ENCODE measurements at places on chromosomes 5 and 9. TPM values are rescaled to one million over a fixed set of nuclear protein-coding genes. Genes with fewer than 3 reads are reported as not detected.
A peak's percentile ranks its signal among the peaks of the same experiment; 100 is the strongest.

DNA sequence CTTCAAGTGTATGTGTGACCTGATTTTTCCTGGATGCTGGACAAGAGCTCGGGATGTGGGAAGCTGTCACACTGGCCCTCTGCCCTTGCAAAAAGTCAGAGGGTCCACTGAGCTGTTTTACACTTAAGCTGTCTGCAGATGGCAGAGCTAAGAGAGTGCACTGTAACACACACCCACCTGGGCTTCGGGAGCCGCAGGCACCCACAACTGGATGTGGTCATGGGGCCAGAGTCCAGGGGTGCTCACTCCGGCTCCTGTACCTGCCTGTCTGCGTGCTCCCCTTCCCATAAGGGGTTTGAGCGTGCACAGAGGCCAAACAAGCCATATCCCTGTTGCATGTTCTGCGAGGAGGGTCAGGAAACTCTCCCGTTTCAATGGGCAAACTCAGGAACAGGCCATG lies 82.5 kb downstream of the LRRC70 start:
- no peaks in the 10 kb centered on the region for H3K27me3 ChIP-seq
- no peak overlapping the region for H3K4me3 ChIP-seq
- no peak overlapping the region for H3K27ac ChIP-seq
- DNase-seq: no peak

- H3K4me3 ChIP-seq: no peak overlapping the region
- H3K4me1 ChIP-seq: no peaks in the 10 kb centered on the region
- no peaks in the 10 kb centered on the region for H3K36me3 ChIP-seq
These were observed 44.9 kb upstream of the SLC12A2 start for GRCh38 chr5:128038643-128039042.

GRCh38 chr5:119343052-119343451 lies 12.8 kb upstream of the TNFAIP8 start:
- H3K4me3 ChIP-seq: no peak overlapping the region
- peak overlapping the region; percentile 70 for H3K27ac ChIP-seq
- H3K36me3 ChIP-seq: no peaks in the 10 kb centered on the region
- peaks cover 64% of the 10 kb centered on the region for H3K4me1 ChIP-seq
- no peaks in the 10 kb centered on the region for H3K27me3 ChIP-seq
- no peak for DNase-seq

DNA sequence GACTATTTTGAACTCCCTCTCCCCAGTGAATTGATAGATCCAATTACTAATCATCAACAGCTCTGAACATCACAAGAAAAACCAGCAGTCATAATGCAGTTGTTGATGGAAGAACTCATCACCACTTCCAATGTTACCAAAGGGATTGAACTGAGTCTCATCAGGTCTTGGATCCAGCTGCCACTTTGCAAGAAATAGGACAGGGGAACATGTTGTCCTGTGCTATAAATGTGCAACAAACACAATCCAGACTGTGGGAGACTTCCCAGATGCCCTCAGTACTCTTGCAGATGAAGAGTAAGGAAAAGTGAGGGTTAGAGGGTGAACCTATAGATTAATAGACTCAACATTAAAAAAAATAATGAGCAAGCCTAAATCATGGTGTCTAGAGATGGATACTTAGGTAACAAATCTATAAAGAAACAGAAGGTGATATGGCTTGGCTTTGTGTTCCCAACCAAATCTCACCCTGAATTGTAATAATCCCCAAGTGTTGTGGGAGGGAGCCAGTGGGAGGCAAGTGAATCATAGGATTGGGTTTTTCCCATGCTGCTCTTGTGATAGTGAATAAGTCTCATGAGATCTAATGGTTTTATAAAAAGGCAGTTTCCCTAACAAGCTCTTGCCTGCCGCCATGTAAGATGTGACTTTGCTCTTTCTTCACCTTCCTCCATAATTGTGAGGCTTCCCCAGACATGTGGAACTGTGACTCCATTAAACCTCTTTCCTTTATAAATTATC lies 63.4 kb upstream of the PAPPA start:
- H3K4me1 ChIP-seq: no peaks in the 10 kb centered on the region
- H3K27ac ChIP-seq: no peak overlapping the region
- no peaks in the 10 kb centered on the region for H3K36me3 ChIP-seq

- no peak overlapping the region for H3K4me3 ChIP-seq
- no peaks in the 10 kb centered on the region for H3K27me3 ChIP-seq
- peaks cover 18% of the 10 kb centered on the region for H3K36me3 ChIP-seq
- no peaks in the 10 kb centered on the region for H3K4me1 ChIP-seq
These were observed 293.2 kb downstream of the ARHGAP26 start for GRCh38 chr5:143063175-143063970.

GRCh38 chr9:120391691-120392090 lies 188.3 kb downstream of the CDK5RAP2 start:
- peaks cover 63% of the 10 kb centered on the region for H3K36me3 ChIP-seq
- no peak overlapping the region for H3K4me3 ChIP-seq
- H3K27ac ChIP-seq: no peak overlapping the region
- H3K27me3 ChIP-seq: no peaks in the 10 kb centered on the region

DNA sequence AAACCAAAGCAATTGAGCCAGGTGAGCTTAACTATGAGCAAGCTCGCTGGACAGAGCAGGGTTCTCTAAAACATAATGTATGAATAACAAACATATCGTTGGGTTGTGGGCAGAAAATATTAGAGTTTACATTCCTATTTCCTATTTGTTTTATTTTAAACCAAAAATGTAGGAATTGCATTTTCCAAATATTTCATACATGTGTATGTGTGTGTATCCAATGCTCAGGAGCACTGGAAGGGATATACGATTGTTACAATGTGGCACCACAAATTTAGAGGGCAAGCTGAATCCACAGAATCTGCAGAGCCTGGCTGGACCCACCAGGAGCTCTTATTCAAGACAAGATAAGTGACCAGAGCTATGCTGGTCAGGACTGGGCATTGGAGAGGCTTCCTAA lies 325.3 kb upstream of the HAPLN1 start:
- no peaks in the 10 kb centered on the region for H3K27me3 ChIP-seq
- H3K27ac ChIP-seq: no peak overlapping the region
- H3K36me3 ChIP-seq: no peaks in the 10 kb centered on the region
- no peaks in the 10 kb centered on the region for H3K4me1 ChIP-seq

DNA sequence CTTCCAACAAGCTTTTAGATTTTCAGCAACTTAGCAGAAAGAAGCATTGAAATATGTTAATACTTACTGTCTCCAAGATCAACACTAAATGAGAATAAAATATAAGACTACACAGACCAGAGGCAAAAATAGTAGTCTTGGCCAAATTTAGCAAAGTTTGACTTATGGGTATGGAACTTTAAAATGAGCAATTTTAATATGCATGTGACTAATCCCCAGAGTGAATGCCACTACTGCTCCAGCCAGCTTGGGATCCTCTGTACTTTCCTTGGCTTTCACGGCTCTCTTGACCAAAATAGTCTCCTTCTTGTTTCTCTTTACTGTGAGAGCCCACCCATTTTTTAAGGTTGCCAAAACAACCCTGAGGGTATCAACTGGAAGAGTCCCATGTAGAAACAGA lies 148.0 kb upstream of the GRIA1 start:
- no peaks in the 10 kb centered on the region for H3K27me3 ChIP-seq
- H3K4me1 ChIP-seq: no peaks in the 10 kb centered on the region
- no peak for DNase-seq

DNA sequence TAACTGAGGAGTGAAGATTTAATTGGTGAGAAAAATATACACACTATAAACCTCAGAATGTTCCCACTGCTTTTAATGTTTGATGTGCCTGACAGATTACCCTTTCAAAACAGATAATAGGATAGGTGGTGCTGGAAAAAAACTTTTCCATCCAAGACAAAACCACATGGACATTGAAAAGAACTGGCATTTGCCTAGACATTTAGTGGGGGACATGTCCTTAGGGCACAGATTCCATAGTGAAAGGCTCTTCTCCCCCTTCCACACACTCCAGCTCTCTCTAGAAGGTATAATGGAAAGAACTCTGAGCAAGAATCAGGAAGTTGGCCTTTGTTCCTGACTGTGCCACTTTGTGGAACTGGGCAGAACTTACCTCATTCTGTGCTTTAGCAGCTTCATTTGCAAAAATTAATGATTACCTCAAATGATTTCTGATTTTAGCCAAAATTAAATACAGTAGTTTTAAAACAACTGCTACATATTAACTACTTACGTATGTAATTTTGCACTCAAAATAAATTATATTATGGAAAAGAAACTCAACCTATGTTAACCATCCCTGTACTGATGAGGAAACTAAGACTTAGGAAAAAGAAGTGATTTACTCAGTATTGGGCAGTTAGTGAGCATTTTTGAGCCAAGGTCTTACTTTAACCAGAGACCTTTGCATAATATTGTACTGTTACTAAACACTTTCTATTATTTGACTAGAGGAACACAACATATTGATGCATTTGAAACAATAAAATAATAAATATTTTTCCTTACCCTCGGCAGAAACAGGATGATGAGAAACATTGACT lies 43.3 kb downstream of the TMC1 start:
- no peak overlapping the region for H3K27ac ChIP-seq
- DNase-seq: no peak
- H3K27me3 ChIP-seq: no peaks in the 10 kb centered on the region
- no peak overlapping the region for H3K4me3 ChIP-seq
- H3K36me3 ChIP-seq: no peaks in the 10 kb centered on the region

DNA sequence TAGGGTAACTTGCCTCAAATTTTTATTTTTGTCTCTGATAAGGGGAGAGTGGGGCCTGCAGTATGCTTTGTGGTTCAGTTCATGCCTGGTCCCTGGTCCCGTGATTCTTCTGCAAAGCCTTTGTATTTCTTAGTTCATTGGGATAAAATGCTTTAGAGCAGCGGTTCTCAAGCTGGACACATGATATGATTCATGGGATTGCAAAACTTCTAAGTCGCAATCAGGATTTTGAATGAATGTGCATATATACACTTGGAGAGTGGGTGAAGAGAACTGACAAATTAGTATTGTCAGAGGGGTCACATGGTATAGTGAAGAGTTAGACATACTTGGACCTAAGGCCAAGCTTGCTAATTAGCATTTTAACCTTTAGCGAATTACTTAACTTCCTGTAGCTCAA lies 265.4 kb upstream of the KLF9 start:
- H3K27ac ChIP-seq: no peak overlapping the region
- no peak for DNase-seq
- no peaks in the 10 kb centered on the region for H3K4me1 ChIP-seq
- H3K27me3 ChIP-seq: no peaks in the 10 kb centered on the region
- no peak overlapping the region for H3K4me3 ChIP-seq

GRCh38 chr5:169063316-169063953 lies 237.5 kb downstream of the SLIT3 start:
- H3K4me1 ChIP-seq: no peaks in the 10 kb centered on the region
- H3K27ac ChIP-seq: no peak overlapping the region
- H3K27me3 ChIP-seq: no peaks in the 10 kb centered on the region
- no peak for DNase-seq

GRCh38 chr9:114317665-114318357 lies 5.1 kb upstream of the ORM1 start:
- no peak for DNase-seq
- H3K27ac ChIP-seq: no peak overlapping the region
- H3K36me3 ChIP-seq: no peaks in the 10 kb centered on the region
- no peaks in the 10 kb centered on the region for H3K4me1 ChIP-seq

- DNase-seq: no peak
- H3K36me3 ChIP-seq: no peaks in the 10 kb centered on the region
- no peak overlapping the region for H3K4me3 ChIP-seq
- no peak overlapping the region for H3K27ac ChIP-seq
- no peaks in the 10 kb centered on the region for H3K27me3 ChIP-seq
These were observed 425.3 kb upstream of the CDH6 start for GRCh38 chr5:30768056-30768690.

- no peak overlapping the region for H3K4me3 ChIP-seq
- H3K27ac ChIP-seq: no peak overlapping the region
- no peak for DNase-seq
- H3K27me3 ChIP-seq: no peaks in the 10 kb centered on the region
- H3K4me1 ChIP-seq: no peaks in the 10 kb centered on the region
- H3K36me3 ChIP-seq: no peaks in the 10 kb centered on the region
These were observed 40.4 kb downstream of the BASP1 start for GRCh38 chr5:17257705-17258273.

DNA sequence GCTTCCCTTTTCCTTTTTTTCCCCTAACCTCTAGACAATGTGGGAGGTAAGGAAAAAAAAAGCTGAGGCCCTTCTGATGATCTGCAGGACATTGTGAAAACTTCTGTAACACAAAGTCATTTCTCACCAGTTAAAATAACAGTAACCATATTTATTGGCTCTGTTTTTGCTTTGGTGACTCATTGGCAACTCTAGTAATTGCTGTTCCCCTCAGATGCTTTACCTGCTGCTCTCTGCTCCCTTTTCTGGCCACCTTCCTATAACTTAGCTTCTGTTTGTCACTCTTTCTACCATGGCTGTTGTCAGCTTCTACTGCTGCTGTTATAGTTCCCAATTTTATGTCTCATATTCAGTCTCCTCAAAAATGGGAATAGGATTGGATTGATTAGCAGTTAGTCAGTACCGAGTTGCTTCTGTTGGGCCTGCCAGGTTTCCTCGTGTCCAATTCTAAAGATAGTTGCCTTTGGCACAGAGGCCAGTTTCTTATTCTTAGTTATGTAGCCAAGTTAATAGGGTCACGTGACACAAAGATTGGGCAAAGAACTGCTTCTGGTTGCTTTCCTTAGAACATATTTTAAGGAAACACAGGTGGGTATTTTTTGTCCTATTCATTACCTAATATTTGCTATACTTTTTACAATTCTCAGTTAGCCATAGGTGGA lies 16.8 kb downstream of the SCAMP1 start:
- H3K4me3 ChIP-seq: no peak overlapping the region
- no peaks in the 10 kb centered on the region for H3K36me3 ChIP-seq
- no peak overlapping the region for H3K27ac ChIP-seq
- H3K4me1 ChIP-seq: no peaks in the 10 kb centered on the region
- no peaks in the 10 kb centered on the region for H3K27me3 ChIP-seq

DNA sequence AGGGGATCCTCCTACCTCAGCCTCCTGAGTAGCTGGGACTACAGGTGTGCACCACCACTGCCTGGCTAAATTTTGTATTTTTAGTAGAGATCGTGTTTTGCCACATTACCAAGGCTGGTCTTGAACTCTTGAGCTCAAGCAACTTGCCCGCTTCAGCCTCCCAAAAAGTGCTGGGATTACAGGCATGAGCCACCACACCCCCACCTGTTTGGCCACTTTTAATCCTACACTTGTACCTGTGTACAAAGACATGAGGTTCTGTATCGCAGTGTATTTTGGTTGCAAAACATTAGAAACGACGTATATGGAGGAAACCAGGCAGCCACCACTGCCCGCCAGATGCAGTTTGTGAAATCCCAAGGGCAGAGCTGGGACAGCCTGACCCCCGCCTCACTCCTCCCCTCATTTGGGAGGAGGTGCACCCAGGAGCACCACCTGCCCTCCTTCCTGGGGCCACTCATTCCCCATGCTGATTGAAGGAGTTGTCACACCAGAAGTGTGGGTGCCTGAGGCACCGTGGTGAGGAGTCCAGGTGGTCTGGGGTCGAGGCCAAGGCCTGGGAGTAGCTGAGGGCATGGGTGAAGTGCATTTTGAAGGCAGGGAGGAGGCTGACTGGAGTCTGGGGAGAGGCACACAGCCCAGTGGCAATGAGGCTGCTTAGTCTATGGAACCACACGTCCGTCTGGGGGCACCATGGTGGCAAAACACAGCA lies 39.3 kb upstream of the OLFM1 start:
- H3K27me3 ChIP-seq: no peaks in the 10 kb centered on the region
- no peaks in the 10 kb centered on the region for H3K4me1 ChIP-seq
- no peak for DNase-seq
- no peaks in the 10 kb centered on the region for H3K36me3 ChIP-seq

Gene LCN15
- total RNA-seq: not detected

Gene IFNB1
- not detected for total RNA-seq

Gene FCN2
- total RNA-seq: not detected

Gene SUSD3
- total RNA-seq: 2.1 TPM

Gene TSSK1B
- not detected for total RNA-seq

Gene ZNF483
- 5.7 TPM for total RNA-seq

Gene GABRA1
- not detected for total RNA-seq

Gene RFX3
- 30.6 TPM for total RNA-seq
